NK-92 treated with Interleukin-12 subunit alpha and Interleukin-12 subunit beta, amount 100 ng/mL, for 24 hours (cell line): ENCODE measurements at places on chromosomes 3 and 15.

GRCh38 chr15:85689729-85690128 is 105.0 kb downstream of the KLHL25 start:
- DNase-seq = peak; percentile 59

DNA sequence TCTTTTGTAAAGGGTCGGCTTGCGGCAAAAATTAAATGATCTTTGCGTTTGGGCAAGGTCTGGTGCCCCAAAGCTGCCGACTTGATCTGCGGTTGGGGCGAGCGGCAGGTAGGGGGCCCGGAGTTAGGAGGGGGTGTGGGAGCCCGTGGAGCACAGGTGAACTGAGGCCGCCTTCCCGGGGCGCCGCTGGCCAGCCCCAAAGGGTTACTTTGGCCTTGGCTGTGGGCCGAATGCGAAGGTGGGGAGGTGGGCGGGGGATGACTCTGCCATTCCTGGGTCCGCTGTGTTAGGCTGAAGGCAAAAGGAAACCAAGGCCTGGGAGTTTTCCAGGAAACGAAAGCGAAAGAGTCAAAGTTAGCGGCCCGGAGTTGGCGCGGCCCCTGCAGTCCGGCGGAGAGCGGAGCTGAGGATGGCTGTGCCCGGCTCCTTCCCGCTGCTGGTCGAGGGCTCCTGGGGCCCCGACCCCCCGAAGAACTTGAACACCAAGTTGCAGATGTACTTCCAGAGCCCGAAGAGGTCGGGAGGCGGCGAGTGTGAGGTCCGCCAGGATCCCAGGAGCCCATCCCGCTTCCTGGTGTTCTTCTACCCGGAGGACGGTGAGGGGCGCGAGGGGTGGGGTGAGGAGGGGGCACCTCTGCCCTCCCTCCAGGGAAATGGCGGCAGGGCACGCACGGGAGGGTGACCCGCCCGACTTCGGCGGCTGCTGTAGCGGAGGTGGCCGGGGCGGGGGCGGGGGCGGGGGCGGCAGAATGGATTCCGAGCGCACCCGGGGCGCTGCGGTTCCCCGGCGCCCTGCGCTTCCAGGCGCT is at the start of gene PARP14:
TSS of gene PARP14 (plus strand) at position 365 of the 809 bp plus-strand sequence. CDS start at position 410, 45 bp downstream.
- DNase-seq = peak; percentile 75

GRCh38 chr15:40088929-40089755 is 19.5 kb downstream of the BMF start:
- DNase-seq = no peak

DNA sequence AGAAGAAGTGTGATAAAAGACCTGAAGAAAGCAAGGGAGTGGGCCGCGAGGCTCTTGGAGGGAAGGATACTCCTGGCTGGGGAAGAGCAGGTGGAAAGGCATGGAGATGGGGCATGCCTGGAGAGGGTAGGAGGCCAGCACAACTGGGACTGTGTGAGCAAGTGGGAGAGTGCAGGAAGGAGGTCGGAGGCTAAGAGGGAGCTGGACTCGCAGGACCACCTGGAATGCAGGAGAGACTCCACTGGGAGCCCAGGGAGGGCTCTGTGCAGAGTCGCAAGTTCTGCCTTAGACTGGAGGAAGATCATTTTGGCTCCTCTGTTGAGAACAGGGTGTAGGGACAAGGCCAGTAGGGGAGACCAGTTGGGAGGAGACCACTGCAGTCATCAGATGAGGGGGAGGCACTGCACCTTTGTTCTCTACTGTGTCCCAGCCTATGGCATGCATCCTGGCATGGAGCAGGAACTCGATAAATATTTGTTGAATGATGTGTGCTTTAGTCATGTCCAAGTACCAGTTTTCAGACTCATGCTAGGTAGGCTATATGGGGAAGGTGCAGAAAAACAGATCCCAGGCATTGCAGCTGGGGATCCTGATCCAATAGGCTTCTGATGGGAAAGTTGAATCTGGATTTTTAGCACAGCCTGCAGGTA is 13.7 kb downstream of the FAM107A start:
- no peak for DNase-seq

- DNase-seq = no peak
These were observed 154.5 kb downstream of the TMCO5A start for GRCh38 chr15:38088971-38089370.
